Stimulated activated CD4-positive, alpha-beta T cell treated with anti-CD3 and anti-CD28 coated beads, Interleukin-1b, Interleukin-23, amount 100 ng/mL, for 24 hours (primary cell): ENCODE measurements at places on chromosomes 16 and 17.

GRCh38 chr17:537133-537532, 177.5 kb downstream of the VPS53 start:
- no peak for DNase-seq

DNA sequence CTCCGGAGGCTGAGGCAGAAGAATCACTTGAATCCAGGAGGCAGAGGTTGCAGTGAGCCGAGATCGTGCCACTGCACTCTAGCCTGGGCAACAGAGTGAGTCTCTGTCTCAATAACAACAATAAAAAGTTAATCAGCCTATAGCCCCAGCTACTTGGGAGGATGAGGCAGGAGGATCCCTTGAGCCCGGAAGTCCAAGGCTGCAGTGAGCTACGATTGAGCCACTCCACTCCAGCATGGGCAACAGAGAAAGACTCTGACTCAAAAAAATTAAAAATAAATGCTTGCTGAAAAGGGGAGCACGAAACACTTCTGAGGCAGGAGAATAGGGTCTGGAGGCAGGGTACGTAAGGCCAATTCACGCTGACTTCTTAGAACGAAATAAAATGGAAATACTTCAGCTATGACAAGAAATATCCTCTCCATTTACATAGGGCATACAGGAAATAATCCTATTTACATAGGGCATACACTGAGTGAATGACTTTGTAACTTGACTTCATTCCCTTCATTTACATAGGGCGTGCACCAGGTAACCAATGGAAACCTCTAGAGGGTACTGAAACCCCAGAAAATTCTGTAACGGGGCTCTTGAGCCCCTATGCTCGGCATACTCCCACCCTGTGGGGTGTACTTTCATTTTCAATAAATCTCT, 3.2 kb upstream of the PRPSAP1 start:
- DNase-seq, result no peak

- DNase-seq, result no peak
Observed at GRCh38 chr16:22189473-22190080, 16.5 kb upstream of the EEF2K start.

- DNase-seq, result no peak
Observed at GRCh38 chr17:77496831-77497577, 356.2 kb downstream of the SEC14L1 start.

DNA sequence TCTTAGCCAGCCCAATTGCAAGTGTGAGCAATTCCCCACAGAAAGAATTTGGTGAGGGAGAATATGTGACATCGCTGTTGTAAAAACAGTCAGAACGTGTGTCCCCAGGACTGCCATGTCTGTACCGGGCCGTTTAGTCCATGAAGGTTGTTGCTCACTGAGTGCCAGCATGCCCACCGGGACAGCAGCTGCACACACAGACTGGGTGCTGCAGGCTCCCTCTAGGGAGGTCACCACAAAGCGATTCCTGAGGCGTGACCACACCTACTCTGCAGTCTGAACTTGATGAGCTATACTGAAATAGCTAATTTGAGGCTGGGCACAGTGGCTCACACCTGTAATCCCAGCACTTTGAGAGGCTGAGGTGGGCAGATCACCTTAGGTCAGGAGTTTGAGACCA, 44.1 kb upstream of the ADORA2B start:
- no peak for DNase-seq

DNA sequence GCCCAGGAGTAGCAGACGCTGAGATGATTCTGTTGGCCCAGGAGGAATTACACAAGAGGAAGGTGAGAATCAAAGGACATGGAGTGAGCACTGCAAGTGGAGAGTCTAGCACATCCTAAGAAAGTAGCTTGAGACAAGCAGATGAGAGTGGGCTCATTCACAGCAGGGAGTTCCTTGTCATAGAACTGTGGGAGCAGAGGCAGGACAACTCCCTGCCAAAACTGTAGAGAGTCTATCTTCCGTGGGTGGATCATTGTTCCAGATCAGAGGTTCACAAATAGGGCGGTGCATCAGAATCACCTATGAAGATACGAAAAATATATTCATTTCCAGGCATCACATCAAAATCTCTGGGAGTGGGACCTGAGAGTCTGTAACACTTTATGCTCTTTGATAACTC, 288.9 kb upstream of the C16orf82 start:
- DNase-seq, result no peak

DNA sequence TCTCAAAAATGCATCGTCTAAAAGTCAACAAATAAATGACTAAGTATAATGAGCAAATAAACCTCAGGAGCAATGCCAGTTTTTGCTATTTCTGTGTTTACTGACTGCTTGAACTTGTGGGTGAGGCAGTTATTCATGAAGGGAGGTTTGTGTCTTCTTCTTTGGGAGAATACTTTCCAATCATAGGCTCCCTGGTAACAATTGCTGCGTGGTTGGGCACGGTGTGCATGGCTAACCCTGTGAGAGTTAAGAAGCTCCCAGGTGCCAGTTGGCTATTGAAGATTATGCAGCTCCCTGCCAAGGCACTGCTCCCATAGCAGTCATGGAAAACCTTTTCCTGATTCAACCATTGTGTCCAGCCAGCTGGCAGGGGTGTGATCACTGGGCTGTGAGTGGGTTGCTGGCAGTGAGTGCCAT, 775.9 kb upstream of the GOT2 start:
- no peak for DNase-seq

DNA sequence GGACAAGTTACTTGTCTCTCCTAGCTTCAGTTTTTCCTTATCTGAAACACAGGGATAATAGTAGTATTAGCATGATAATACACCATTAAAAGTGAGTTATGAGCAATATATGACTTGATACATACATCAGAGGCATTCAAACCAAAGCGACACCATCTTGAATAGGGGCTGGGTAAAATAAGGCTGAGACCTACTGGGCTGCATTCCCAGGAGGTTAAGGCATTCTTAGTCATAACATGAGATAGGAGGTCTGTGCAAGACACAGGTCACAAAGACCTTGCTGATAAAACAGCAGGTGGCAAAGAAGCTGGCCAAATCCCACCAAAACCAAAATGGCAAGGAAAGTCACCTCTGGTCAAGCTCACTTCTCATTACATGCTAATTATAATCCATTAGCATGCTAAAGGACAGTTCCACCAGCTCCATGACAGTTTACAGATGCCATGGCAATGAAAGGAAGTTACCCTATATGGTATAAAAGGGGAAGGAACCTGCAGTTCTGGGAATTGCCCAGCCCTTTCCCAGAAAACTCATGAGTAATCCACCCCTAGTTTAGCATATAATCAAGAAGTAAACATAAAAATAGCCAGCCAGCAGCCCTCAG, 37.2 kb upstream of the HS3ST3A1 start:
- DNase-seq, result no peak

DNA sequence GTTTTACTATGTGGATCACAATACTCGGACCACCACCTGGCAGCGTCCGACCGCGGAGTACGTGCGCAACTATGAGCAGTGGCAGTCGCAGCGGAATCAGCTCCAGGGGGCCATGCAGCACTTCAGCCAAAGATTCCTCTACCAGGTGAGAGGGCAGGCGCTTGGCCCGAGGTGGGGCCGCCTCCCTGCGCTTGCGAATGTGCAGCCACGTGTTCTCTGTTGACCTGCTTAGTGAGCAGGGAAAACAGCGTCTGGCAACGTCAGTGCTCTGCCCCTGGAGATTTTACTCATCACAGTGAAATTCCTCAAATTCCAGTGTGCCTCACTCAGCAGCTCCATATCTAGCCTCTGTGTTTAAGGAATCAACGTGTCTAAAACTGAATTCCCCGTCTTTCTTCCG, 33.4 kb upstream of the CLEC18A start:
- no peak for DNase-seq

DNA sequence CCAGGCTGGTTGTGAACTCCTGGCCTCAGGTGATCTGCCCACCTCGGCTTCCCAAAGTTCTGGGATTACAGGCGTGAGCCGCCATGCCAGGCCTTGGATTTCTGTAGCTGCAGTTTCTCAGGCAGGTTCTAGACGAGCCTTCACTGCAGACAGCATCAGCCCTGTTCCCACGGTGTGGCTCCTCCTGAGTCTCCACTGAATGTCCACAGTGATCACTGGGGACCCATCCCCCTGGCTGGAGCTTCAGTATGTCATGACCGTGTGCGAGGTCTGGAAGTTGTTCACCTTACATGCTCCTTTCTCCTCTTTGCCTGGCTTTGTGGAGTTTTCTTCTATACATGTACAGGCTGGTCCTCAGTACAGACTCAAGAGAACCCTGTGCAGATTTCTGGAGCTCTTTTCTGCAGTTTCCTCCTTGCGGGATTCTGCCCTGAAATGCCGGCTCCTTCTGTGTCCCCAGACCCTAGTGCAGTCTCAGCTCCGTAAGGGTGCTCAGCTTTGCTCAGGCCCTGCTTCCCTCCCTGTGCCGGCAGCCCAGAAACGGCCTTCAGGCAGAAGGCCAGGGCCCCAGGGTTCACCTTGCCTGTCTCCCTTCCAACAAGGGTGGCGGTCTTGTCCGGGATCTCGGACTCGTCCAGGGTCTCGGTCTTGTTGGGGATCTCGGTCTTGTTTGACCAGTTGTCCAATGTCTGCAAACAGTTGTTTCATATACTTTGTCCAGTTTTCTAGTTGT, 14.3 kb upstream of the FASN start:
- DNase-seq, result no peak

DNA sequence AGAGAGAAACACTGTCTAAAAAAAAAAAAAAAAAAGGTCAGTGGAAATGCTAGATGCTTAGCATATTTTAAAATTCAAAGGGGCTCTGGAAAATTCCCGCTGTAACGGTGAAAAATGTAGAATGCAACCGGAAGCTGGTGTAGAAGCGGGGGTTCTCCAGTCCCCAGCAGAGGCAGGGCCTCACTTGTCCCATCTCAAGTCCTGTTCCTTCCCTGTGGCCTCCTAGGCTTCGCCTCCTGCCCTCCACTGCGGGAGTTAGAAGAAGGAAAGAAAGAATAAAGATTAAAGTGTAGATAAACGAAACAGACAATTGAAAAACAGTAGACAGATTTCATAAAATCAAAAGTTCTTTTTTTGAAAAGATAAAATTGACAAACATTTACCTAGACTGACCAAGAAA, 14.8 kb upstream of the ZNF287 start:
- no peak for DNase-seq

DNA sequence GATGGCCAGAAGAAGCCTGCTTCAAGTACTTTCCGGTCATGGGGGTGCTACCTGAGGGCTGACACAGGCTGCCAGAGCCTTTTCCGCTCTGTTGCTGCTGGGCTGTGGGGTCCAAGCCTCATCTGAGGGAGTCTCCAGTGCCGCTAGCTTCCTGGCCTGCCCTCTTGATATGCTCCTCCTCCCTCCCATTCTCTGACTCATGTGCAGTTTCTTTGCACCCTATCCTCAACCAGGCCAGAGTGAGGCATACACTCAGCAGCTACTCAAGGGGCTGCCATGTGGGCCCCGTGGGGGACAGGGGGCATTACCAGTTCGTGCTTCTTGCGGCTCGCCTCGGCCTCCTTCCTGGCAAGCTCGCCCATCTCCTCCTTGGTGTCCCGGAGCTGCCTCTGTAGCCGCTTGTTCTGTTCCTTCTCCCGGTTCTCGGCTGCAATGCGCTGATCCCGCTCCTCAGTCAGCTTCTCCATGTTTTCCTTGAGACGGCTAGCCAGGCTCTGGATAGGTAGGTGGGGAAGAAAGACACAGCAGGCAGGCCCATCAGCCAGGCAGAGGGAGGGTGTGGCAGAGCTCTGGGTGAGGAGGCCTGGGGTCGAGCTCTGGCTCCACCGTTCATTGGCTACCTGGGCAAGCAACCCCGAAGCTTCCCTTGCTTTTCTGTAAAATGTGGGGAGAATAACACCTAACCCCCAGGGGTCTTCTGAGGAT, 43.8 kb downstream of the PIPOX start:
- no peak for DNase-seq

DNA sequence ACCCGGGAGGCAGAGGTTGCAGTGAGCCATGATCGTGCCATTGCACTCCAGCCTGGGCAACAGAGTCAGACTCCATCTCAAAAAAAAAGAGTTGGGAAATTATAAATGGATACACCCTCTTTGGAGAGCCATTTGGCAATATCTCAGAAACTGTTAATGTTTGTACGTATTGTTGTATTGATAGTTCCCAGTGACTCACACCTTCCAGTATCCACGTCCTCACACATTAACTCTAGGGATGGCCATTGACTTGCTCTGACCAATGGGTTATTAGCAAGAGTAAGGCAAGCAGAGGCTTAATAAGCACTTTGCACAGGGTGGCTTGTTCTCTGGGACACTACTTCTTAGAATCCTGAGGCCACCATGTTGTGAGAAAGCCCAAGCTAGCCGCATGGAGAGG, 107.6 kb upstream of the LHX1 start:
- no peak for DNase-seq

DNA sequence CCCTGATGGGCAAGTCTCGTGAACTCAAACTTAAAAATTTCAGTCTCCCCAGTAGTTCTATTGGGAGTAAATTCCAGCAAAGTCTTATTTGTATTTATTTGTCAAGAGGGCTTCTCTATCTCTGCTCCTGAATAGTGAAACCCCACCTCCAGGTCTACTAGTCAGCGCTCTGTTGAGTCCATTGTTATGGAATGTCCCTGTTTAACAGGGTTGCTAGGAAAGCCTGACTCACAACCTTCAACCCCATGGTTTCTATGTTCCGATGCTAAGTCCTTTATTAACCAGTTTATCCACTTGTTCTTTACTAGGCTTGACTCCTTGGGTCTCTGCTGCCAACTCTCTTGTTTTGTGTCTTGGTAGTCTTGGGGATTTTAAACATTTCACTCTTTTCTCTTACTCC, 250.7 kb upstream of the MYOCD start:
- DNase-seq, result no peak

- DNase-seq, result no peak
Observed at GRCh38 chr17:73480740-73481139, 163.5 kb downstream of the SDK2 start.

GRCh38 chr17:29504711-29505110, 62.1 kb downstream of the ABHD15 start:
- DNase-seq, result no peak

GRCh38 chr17:28363186-28363585, 1.8 kb downstream of the SEBOX start:
- DNase-seq, result no peak

DNA sequence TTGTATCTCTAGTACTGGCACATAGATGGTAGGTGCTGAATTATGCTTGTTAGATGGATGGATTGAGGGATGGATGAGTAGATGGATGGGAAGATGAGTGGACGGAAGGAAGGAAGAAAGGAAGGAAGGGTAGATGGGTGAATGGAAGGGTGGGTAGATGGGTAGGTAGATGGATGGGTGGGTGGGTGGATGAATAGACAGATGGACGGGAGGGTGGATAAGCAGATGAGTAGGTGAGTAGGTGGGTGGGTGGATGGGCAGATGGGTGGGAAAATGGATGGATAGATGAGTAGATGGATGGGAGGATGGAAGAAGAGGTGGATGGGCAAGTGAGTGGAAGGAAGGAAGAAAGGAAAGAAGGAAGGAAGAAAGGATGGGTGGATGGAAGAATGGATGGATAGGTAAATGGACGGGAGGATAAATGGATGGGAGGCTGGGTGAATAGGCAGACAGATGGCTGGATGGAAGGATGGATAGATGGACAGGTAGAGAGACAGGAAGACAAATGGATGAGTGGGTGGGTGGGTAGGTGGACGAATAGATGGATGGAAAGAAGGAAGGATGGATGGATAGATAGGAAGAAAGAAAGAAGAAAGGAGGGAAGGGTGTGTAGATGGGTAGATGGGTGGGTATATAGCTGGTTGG, 56.9 kb downstream of the MYH11 start:
- no peak for DNase-seq
